Heart left ventricle (tissue), 16 donors: ENCODE measurements at places on chromosomes 5 and 9. TPM values are rescaled to one million over a fixed set of nuclear protein-coding genes. Genes with fewer than 3 reads are reported as not detected.

- no peak for DNase-seq
Measured at GRCh38 chr9:129648092-129648763, 6.3 kb upstream of the ASB6 start.

GRCh38 chr5:65790371-65791163, 68.6 kb downstream of the NLN start:
- no peak for DNase-seq

DNA sequence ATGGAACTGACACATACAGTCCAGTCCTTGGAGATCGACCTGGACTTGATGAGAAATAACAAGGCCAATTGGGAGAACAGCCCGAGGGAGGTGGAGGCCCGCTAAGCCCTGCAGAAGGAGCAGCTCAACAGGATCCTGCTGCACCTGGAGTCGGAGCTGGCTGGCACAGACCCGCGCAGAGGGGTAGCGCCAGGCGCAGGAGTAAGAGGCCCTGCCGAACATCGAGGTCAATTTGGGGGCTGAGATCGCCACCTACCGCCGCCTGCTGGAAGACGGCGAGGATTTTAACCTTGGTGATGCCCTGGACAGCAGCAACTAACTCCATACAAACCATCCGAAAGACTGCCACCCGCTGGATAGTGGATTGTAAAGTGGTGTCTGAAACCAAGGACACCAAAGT, 1610.1 kb upstream of the ACO1 start:
- no peak for DNase-seq

- no peak for DNase-seq
Measured at GRCh38 chr5:178287791-178288105, 55.1 kb upstream of the PHYKPL start.

- DNase-seq, result no peak
Measured at GRCh38 chr5:79042188-79042587, 27.3 kb downstream of the DMGDH start.

DNA sequence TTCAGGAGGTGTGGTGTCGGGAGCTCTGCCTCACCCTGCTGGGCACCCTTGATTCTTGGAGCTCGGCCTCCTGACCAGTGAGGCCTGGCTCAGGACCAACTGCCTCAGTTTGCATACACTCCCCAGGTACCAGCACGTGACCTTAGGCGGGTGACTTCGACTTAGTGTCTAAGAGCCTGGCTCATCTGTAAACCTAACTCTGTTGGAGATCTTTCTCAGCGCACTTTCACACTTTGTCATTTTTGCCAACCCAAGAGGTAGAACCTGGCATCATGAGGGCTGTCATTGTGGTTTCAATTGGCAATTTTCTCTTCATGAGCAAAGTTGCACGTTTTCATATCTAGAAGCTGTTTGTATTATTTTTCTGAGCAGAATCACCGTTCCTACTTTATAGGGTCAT, 13.4 kb upstream of the WNK2 start:
- no peak for DNase-seq

DNA sequence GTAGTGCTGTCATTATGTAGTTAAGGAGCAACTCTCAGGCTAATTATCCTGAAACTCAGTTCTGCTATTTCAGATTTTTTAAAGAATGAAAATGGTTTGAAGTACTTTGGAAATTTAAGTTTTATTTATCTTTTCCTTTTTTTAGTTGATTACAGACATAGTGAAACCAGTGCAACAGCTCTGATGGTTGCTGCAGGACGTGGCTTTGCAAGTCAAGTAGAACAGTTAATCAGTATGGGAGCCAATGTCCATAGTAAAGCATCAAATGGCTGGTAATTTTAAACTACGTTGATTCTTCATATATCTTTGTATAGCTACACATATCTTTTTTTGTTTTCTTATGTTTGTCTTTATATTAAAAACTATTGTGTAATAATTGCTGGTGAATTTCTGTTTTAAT, 34.9 kb downstream of the YTHDC2 start:
- DNase-seq, result no peak

- DNase-seq, result peak; percentile 62
Measured at GRCh38 chr5:139710319-139711066, 62.3 kb downstream of the CXXC5 start.

GRCh38 chr9:91766315-91767069, 183.5 kb downstream of the ROR2 start:
- DNase-seq, result no peak

DNA sequence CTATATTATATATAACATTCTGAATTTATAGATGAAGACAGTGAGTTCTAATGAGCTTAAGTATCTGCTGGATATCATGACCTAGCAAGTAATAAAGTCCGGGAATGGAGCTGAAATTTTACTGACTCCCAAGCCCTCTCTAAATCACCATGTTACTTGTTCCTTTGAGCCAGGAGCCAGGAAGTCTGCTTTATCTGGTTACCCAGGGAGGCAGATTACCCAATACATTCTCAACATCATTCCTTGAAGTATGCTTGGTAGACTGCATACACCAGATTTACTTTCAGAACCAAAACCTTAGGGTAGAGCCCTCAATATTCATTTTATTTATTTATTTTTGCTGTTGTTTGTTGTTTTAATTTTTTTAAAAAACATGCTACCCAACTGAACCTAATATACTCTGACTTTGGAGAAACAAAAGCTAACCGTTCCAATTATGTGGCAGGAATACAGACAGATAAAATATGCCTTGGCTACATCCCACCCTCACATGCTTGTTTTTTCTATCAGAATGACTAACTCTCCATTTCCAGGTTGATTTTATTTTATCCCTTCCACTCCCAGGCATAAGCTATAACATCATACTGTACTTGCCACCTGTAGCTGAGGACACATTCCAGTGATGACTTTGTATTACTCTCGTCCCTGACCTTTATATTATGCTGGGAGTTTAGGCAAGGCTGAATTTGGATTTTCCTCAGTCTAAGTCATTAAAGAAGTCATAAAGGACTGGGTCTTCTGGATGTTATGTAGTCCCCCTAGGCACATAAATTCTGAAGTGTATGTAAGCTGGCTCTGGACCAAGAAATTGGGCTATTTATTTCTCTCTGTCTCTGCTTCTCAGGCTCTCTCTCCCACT, 82.0 kb downstream of the YIPF5 start:
- DNase-seq, result no peak

GRCh38 chr9:88690628-88691027, 155.7 kb downstream of the NXNL2 start:
- no peak for DNase-seq

DNA sequence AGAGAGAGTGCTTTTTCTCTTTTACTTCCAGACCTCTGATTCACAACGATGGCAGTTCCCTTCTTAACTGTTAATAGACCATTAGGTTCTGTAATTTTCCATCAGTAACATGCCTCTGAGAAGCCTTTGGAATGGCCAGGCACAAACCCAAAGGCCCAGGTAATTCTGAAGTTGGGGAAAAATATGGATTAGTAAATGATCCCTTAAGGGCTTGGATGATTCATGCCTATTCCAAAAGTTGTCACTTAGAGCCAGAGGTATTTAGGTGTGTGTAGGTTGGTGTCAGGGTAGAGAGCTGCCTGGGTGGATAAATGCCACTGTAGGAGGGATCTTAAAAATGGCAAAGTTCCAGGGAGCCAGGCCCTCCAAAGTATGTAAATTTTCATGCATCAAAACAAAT, 228.8 kb downstream of the PLK2 start:
- no peak for DNase-seq

The C9orf50 gene
- polyA plus RNA-seq, result not detected

The OBP2A gene
- polyA plus RNA-seq, result not detected

The DELE1 gene
- 56.8 TPM for polyA plus RNA-seq
